ENCODE measurements at places on chromosomes 12 and 14.
A peak's percentile ranks its signal among the peaks of the same experiment; 100 is the strongest.

- DNase-seq = no peak
These were observed 5.8 kb downstream of the CACNB3 start for GRCh38 chr12:48824112-48824511.

DNA sequence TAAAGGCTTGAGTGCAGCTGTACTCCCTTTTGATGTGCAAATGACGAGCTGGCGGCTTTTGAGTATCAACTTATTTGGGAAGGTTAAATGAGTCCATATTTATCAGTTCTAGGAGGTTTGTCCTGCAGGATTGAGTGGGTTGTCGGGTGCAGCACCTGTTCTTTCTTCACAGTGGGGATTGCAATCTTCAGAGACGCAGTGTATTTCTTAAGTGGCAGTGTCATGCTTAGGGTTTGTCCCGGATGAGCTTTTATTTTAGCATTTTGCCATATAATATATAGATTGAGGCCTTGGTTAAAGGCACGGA lies 1.2 kb downstream of the FUT8 start:
- DNase-seq = no peak

- DNase-seq = no peak
These were observed 221.9 kb upstream of the FOXN3 start for GRCh38 chr14:89638891-89639290.

DNA sequence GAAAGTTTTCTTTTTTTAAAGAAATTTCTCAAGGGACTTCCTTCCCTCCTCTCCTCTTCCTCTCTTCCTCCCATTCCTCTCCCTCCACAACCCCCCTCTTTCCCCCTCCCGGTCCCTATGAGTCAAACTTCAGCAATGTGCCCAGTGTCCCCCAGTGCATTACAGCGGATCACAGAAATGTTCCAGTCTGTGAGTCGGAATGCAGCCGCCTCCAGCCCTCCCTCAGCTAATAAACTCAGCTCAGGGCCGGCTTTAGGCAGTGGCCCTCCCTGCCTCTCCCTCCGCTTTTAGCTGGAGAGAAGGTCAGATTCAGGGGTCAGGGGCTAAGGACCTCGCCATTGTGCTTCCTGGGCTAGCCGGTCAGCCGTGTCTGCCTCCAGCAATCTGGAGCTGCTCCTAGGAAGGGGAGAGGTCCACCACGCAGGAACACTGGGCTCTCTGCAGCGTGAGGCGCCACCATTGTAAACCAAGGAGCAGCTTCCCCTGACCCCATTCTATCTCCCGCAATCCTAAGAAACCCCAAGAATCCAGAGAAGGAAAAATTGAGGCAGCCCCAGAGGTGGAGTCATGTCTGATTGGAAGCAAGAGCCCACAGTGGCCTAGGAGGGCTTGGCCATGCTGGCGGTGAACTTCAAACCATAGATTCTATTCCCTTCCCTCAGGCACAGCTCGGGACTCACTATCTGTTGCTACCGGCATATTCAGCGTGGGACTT lies 1.1 kb upstream of the HDAC7 start:
- DNase-seq = peak; percentile 99

- no peak for DNase-seq
These were observed 102.4 kb downstream of the AACS start for GRCh38 chr12:125167658-125168057.

- DNase-seq = no peak
These were observed 8.2 kb upstream of the CLEC2A start for GRCh38 chr12:9940375-9940774.

DNA sequence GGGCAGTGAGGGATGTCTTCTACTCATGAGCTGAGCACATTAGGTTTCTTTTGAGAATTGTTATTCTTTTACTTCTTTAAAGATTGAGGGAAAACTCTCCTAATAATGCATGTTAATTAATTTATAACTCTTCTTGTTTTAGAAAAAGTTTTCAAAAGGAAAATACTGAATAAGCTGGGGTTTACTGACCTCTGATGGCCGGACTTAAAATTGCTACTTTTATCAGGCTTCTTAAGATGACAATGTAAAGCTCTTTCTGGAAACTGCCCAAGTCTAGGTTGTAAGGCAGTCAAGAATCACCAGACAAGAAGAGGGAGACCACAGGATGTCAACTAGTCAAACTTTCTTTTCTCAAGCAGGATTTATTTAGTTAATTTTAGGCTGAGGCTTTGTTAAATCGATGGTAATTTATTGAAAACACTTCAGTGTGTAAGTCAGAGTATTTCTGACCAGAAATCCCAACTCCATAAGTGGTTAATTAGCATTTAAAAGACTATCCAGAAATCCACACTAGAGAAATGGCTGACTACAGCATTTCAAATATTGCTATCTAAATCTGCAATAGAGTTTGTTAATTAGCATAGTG lies 82.1 kb downstream of the AVPR1A start:
- peak; percentile 75 for DNase-seq

GRCh38 chr12:107254258-107254856 lies 161.0 kb upstream of the CRY1 start:
- no peak for DNase-seq

GRCh38 chr12:85191-85666 lies 18.7 kb downstream of the IQSEC3 start:
- no peak for DNase-seq

- no peak for DNase-seq
These were observed 69.8 kb downstream of the GAS2L3 start for GRCh38 chr12:100643246-100643645.

DNA sequence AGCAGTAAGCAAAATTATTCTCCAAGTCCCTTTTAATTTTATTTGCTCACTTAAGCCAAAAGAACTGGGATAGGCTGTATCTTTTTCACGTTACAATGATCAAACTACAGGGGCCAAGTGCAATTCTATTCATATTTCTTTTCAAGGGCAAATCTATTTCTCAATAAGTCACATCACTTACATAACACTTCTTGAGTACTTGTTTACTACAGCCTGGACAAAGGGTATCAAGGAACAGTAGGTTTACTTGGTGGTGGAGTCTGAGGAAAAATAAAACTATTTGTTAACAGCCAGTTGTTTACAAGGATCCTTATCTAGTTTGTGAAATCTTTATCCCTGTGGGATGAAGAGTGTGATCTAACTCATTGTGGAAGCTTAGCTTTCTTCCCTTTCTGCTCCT lies 72.1 kb downstream of the PDE3A start:
- no peak for DNase-seq

DNA sequence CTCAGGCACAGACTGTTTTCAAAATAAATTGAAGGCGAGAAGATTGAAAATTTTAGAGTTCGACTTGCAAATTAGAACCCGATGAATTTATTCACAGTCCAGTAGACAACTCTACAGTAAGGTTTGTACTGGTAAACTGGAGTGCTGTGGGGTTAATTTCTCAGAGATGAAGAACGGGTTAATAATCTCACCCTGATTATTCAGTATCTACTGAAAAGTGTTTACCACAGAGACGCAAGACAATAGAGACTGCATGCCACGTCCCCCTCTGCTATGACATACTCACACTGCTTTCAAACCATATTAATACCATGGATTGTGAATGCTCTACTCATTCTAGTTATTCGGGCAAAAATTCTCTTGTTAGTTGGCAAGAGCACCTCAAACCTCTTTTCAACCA lies 36.1 kb downstream of the CFL2 start:
- DNase-seq = no peak

DNA sequence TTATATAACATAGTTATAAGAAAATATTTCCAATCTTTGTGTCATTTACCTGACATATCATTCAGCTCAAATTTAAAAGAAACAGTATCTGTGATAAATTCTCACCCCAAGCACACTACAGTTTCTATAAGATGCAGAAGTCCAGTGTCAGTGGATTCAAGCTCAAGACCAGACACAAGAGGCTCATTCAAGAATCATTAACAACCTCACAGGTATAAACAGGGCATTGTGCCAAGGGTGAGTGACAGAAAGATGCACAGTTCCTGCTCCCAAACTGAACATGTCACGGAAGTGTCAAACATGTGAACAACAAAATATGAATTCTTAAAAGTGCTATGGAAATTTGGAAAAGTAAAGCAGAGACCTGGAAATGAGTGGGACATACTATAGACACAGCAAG lies 12.8 kb downstream of the ATP2B1 start:
- no peak for DNase-seq

GRCh38 chr14:59022144-59022543 lies 166.3 kb upstream of the DAAM1 start:
- no peak for DNase-seq

- no peak for DNase-seq
These were observed 9.7 kb upstream of the PTGER2 start for GRCh38 chr14:52304248-52304904.

DNA sequence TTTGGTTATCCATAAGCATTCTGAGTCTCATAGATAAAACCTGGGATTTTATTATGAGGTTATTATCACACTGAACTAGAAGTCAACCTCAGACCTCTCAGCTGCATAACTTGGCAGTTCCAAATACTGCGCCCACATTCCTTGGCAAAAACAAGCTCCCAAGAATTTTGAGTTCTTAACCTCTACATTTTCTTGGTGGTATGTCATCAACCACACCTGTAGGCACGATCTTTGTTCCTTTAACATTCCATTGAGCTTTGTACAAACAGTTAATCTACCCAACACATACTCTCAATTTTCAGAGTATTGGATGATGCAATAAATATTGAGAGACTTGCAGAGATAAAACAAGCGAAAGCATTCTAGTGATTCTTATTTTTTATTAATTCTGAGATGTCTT lies 371.8 kb upstream of the PRICKLE1 start:
- DNase-seq = peak; percentile 94

DNA sequence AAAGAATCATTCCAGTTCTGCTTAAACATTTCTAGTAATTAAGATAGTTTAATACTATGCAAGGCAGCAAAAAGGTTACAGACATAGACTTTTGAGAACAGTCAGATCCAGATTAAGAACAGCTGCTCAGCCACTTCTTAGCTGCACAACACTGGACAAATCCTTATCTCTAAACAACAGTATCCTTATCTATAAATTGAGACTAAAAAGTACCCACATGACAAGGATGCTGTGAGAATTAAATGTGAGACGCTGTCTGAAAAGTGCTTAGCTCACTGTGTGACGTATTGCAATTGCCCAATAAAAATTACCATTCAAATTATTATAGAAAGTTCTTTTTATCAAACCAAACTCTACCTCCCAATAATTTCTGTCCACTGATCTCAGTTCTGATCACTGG lies 35.5 kb downstream of the BORCS5 start:
- DNase-seq = no peak

DNA sequence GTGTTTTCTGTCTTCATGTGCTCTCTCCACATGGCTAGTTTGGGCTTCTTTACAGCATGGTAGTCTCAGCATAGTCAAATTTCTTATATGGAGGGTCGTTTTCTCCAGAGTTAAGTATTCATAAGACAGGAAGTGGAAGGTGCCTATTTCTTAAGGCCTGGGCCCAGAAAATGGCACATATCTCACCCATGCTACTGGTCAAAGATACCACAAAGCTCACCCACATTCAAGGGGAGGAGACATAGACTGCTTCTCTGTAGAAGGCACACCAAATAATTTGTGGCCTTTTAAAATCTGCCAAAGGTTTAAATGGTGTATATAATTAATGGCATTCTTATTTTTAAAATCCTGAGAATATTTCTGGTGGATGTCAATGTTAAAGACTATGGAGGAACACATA lies 44.8 kb downstream of the CCDC91 start:
- no peak for DNase-seq

GRCh38 chr12:38638401-38638800 lies 267.0 kb downstream of the CPNE8 start:
- DNase-seq = no peak

DNA sequence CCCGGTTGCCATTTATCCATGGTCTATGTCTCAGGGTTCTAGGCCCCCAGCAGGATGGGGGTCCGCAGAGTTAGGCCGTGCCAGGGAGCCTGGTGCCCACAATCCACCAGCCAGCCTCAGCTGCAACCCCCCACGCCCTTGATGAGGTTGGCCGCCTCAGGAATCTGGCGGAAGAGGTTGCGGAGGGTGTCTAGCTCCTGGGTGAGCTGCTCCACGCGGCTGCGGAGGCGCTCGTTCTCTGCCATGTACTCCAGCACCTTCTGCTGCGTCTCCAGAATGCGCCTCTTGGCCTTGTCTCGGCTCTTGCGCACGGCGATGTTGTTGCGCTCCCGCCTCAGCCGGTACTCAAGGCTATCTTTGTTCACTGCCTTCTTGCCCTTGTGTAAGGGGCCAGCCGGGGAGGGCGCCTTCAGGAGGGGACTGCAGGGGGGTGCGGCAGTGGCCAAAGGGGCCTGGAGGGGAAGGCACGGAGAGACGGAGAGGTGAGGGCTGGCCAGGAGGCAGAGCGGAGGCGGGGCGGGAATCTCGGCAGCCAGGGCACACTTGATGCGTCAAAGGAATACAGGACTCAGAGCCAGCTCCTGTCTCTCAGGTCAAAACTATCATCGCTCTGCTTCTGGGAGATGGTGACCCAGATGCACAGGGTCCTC lies 1.6 kb downstream of the CEBPE start:
- no peak for DNase-seq

DNA sequence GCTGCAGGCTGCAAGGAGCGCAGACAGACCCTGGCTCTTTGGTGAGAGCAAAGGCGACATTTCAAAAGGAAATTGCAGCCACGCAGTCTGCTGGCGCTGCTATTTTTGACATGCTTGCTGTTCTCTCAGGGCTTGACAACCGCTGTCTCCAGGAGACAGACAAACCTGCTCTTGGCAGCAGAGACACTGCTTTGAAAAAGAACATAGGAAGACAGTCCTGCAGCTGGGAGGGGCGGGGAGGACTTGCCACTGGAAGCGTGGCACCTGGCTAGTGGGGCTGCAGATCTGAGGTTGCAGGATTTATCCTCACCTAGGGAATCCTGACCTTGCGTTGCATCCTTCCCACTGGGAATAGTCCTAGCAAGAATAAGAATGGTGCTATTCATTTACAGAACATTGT lies 91.8 kb upstream of the KCNA1 start:
- no peak for DNase-seq

DNA sequence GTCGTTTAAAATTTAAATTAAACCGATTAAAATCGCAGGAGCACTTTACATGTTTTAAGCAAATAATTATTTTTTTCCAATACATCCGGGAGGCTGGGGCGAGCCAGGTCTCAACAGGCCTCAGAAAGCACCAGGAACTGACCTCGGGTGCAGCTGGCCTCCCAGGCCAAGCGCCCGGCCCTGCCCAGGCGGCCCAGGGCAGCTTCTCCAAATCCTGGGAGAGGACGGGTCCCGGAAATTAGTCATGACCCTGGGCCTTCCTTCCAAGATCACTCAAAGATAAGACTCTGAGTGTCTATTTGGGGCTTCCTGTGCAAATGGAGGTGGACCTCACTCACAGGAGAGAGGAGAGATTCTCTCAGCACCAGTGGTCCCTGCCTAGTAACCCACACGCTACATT lies 177.1 kb downstream of the BCL11B start:
- no peak for DNase-seq

- no peak for DNase-seq
These were observed 96.2 kb downstream of the DUSP6 start for GRCh38 chr12:89256060-89256459.

- DNase-seq = peak; percentile 22
These were observed 125.8 kb upstream of the AVPR1A start for GRCh38 chr12:63276537-63277365.

- DNase-seq = peak; percentile 19
These were observed 4.4 kb upstream of the ZNF839 start for GRCh38 chr14:102315121-102315520.

- peak; percentile 86 for DNase-seq
These were observed 69.2 kb upstream of the MED13L start for GRCh38 chr12:116346741-116347140.

GRCh38 chr12:15634010-15634683 lies 155.0 kb downstream of the EPS8 start:
- DNase-seq = peak; percentile 39

GRCh38 chr12:68094195-68094594 lies 65.3 kb downstream of the IFNG start:
- DNase-seq = no peak

All from EL (cell line).